ENCODE measurements at places on chromosomes 3 and 15. TPM values are rescaled to one million over a fixed set of nuclear protein-coding genes. Genes with fewer than 3 reads are reported as not detected.

DNA sequence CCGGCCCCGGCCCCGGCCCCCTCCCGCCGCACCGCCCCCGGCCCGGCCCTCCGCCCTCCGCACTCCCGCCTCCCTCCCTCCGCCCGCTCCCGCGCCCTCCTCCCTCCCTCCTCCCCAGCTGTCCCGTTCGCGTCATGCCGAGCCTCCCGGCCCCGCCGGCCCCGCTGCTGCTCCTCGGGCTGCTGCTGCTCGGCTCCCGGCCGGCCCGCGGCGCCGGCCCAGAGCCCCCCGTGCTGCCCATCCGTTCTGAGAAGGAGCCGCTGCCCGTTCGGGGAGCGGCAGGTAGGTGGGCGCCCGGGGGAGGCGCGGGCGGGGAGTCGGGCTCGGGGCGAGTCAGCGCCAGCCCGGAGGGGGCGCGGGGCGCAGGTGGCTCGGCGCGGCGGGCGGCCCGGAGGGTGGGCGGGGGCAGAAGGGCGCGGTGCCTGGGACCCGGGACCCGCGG lies 352 bp downstream of the CHRD start:
- DNase-seq: peak; percentile 65

DNA sequence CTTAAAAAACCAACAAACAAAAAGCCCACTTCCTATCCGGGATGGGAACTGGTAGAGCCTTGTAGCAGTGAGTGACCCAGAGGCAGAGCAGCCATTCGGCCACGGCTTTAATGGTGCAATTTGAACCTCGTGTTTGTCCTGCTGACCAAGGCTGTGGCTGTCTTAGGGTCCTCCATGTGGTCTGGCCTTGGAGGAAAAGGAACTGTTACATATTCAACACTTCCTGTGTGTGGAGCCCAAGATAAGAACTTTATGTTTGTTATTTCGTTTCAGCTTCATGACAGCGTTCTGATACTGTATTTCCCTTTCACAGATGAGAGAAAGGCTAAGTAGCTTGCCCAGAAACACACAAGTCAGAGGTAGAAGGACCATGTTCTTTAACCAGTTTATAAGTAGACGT lies 269.8 kb downstream of the SV2B start:
- no peak for DNase-seq

SLC12A1 gene
- total RNA-seq: not detected

DNA sequence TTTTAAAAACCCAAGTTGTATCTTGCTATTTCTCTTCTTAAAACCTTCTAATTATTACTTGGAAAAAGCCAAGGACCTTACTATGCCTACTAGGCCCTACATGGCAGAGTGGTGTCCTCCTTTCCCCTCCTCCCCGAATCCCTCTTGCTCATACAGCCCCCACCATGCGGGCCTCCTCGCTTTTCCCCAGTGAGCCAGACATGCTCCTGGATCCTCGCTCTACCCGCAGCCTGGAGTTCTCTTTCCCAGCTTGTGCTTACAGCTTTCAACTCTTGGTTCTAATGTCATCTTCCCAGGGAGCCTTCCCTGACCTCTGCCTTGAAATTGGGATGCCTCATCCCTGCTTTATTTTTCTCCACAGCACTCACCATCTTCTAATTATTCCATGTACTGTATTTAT lies 111.8 kb upstream of the TLE3 start:
- no peak for DNase-seq

DNA sequence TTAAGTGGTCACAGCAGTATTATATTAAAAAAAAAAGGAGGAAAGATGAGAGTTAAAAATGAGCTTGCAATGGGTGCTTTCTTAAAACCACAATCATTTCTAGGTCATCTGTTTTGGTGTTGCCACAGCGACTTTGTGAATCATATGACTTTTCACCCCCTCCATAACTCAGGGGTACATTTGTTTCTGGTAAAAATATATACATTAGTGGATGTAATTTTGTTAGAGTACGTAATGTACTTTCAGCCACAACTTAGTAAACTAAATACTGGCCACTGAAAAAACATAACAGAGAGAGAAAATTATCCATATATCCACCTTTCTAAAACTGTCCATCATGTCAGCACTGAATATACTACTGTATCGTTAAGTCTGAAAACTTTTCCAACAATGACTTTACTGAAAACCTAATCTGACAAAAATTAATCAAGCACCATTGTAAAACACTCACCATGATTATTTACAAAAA lies 3.4 kb downstream of the ANKRD28 start:
- DNase-seq: peak; percentile 44
